ENCODE measurements at places on chromosomes 11 and 22.

DNA sequence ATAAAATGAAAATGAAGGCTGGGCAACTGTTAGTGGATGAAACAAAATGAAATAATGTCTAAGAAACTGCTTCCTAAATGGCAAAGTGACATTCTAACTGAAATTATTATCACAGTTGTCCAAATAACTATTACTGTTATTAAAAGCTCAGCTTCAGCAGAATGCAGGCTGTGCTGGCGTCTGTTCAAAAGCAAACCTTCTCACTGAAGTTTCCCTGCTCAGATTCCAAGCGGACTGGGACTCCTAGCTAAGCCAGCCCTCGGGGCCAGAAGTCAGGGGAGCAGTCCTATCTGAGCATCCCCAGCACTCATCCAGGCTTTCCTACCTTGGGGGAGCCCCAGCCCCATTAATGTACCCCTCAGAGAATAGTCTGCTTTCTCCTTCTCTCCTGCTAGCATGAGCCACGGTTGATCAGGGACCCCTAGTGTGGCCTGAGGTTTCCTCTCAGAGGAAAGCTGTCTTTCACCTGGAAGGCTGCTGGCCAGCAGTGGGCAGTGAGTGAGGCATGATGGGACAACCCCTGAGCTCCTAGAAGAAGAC is 1167.3 kb downstream of the TBC1D22A start:
- no peak for DNase-seq

DNA sequence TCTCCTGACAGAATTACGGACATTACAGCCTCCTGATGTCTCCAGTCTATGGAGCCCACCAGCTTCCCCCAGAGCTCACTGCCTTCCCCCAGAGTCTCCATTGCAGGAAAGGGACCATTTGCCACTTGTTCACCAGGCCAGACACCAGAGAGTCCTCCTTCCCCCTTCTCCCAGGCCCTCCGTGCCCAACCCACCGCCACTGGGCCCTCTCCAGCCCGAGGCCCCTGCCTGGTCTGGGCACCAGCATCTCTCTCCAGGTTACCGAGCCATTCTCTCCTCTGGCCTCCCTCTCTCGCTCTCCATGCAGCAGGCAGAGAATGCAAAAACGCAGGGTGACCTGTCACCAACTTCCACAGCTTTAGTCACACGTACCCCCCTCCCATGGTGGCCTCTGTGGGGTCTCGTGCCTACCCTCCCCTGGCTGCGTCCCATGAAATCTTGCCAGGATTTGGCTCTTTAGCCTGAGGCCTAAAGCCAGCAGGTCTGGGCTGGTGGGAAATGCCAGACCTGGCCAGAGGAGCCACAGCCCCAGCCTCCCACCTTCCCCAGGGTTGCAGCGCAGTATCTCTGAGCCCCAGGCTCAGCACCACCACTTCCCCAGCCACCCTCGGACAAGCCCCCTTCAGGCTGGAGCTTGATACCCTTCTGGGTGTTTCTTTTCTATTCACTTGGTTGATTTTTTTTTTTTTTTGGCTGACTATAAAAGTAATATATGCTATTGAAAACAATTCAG is 6.8 kb upstream of the SERPINH1 start:
- no peak for DNase-seq

GRCh38 chr11:18780329-18780728 is 11.3 kb downstream of the PTPN5 start:
- no peak for DNase-seq

DNA sequence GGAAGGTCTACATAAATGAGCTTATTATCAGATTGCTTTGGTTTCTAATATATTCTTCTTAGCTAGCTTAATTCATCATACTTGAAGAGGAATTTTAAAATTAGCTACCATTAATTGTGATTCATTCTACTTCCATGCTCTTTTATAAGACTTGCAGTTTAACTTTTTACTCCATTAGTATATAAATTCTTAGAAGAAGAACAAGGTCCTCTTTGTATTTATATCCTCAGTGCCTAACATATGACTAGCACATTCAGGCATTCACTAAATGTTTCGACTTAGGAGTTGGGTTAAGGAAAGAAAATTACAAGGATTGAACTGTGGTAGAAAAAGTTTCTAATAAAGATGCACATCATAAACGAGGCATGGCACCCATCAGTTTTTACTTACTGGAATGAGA is 1135.5 kb downstream of the JRKL start:
- no peak for DNase-seq

GRCh38 chr11:55942785-55943392 is 6.7 kb upstream of the OR5I1 start:
- DNase-seq: no peak

- no peak for DNase-seq
Measured at GRCh38 chr11:35491231-35491871, 34.1 kb downstream of the PAMR1 start.

DNA sequence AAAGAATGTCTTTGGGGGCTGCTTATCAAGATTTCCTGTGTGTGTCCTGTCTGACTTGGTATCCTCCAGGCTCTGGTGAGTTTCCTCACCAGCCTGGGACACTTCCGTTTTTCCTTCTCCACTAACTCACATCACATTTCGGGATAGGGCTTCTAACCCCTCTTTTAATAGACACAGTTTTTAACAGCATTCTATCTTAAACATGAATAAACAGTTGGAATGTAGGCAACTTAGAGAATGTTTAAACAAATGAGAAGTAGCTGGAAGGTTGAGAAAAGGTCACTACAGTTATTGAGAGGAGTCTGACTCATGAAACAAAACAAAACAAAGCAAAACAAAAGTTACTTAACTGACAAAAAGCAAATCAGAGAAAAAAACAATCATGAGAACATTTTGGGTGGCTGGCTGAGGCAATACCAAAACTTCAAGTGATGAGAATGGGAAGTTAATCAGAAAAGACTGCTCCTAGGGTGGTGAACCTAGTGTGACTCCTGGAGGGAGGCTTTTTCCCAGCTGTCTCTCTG is 64.7 kb upstream of the CTSC start:
- DNase-seq: no peak

GRCh38 chr11:95589893-95590612 is 199.5 kb downstream of the FAM76B start:
- no peak for DNase-seq

DNA sequence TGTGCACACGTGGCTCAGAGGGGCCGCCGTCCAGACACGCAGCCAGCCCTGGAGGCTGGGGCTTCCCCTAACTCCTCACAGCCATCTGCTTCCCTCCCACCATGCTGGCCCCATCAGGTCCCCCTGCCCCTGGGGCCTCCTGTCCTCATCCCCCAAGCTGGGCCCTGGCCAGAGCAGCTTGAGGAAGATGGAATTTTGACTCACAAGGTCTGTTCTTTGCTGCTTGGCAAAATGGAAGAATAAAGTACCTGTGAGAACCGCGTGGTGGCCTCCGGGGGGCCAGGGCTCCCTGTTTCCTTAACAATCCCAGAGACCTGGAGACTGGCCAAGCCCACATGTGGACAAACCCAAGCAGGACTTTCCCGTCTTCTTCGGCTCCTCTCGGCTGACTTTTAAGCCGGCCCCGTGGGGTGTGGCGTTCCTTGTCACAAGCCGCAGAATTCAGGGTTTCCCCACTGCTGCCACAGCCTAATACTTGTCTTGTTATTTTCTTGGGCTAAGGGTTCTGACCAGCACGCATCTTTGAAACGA is 872.8 kb downstream of the BRD1 start:
- DNase-seq: no peak

- DNase-seq: no peak
Measured at GRCh38 chr11:35622070-35622469, 3.8 kb downstream of the FJX1 start.

GRCh38 chr11:120652705-120653335 is 141.3 kb downstream of the GRIK4 start:
- DNase-seq: no peak

GRCh38 chr22:25510876-25511275 is 53.6 kb upstream of the GRK3 start:
- no peak for DNase-seq

- no peak for DNase-seq
Measured at GRCh38 chr11:18229501-18229900, 7.1 kb downstream of the SAA4 start.

- DNase-seq: no peak
Measured at GRCh38 chr22:19806213-19807160, 45.9 kb downstream of the TBX1 start.

GRCh38 chr11:17744151-17744940 is 9.8 kb downstream of the KCNC1 start:
- no peak for DNase-seq

DNA sequence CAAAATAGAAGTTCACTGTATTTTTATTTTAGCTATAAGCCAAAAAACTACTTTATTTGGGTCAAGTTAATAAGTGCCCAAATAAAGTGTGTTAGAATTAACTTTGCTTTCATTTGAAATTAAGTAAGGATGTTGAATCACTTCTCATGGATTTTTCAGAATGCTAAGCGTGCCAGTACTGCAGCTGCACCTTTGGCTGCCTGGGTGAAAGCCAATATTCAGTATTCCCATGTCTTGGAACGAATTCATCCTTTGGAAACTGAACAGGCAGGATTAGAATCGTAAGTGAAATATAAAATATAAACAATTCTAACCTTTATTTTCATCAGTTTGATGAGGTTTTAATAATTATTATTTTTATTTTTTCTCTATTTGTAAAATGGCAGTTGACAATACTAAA is 113.6 kb downstream of the DYNC2H1 start:
- no peak for DNase-seq

GRCh38 chr11:134751031-134751585 is 339.1 kb upstream of the B3GAT1 start:
- no peak for DNase-seq

DNA sequence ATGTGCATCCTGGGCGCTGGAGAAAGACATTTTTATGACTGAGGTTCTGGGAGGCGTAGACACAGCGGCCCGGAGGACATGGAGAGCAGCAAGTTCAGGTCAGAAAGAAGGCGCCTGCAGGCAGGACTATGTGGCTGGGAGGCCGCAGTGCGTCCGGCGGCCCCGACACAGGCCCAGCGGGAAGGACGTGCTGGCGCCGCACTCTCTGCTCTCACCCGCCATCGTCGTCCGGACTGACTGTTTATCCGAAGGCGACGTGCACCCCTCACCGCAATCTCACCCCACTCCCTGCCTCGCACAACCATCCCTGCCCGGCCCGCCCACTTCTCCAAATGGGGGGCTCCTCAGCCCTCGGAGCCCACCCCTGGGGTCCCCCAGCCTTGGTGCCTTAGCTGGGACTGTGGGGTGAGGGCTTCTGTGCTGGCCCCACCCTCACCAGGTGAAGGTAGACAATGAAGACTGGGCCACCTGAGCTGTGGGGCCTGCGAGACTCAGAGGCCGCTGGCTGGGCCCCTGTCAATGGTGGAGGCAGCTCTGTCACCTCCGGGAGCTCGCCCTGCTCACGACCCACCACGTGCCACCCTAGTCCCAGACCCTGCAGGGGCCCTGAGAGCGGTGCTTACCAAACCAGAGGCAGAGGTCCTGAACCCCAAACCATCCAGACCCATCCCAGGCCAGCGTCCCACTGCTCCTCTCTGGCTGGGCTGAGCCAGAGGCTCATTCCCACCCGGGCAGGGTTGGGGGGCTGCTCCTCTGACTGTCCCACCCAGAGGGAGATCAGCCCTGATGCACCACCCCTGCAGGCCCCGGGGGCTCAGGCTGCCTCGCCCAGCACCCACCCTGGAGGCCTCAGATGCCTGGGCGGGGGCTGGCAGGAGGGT is 16.2 kb upstream of the MUC5B start:
- no peak for DNase-seq

DNA sequence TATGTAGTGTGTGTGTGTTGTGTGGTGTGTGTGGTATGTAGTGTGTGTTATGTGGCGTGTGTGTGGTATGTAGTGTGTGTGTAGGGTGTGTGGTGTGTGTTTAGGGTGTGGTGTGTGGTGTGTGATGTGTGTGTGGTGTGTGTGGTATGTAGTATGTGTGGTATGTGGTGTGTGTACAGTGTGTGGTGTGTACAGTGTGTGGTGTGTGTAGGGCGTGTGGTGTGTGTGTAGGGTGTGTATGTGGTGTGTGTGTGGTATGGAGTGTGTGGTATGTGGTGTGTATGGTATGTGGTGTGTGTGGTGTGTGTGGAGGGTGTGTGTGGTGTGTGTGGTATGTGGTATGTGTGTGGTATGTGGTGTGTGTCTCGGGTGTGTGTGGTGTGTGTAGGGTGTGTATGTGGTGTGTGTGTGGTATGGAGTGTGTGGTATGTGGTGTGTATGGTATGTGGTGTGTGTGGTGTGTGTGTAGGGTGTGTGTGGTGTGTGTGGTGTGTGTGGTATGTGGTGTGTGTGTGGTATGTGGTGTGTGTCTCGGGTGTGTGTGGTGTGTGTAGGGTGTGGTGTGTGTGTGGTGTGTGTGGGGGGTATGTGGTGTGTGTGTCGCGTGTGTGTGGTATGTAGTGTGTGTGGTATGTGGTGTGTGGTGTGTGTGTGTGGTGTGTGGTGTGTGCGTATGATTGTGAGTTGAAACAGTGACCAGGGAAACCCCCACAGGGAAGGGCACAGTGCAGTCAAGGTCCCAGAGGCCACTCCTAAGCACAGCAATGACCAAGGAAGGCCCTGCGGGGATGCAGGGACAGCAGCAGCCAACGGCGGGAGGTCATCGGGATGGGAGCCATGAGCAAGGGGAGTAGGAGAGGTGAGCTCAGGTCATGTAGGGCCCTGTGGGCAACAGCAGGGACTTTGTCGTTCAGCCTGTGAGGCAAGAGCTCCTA is 2.9 kb upstream of the PPP6R2 start:
- DNase-seq: peak; percentile 41

DNA sequence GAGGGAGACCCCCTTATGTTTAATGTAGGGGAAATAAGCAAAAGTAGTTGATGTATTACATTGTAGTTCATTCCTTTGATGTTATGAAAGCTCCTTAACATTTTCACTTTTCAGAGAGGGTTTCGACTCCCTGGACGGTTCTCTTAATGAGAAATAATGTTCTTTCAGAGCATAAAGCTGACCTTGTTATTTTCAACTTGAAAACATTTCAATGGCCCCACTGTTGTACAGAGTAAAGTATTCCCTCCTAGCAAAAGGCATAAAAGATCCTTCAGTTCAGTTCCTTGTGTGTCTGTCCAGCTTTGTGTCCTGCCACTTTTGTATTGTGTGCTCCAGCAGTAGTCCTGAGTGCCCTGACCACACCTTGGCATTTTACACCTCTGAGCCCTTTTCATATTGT is 63.9 kb downstream of the UVRAG start:
- DNase-seq: no peak

DNA sequence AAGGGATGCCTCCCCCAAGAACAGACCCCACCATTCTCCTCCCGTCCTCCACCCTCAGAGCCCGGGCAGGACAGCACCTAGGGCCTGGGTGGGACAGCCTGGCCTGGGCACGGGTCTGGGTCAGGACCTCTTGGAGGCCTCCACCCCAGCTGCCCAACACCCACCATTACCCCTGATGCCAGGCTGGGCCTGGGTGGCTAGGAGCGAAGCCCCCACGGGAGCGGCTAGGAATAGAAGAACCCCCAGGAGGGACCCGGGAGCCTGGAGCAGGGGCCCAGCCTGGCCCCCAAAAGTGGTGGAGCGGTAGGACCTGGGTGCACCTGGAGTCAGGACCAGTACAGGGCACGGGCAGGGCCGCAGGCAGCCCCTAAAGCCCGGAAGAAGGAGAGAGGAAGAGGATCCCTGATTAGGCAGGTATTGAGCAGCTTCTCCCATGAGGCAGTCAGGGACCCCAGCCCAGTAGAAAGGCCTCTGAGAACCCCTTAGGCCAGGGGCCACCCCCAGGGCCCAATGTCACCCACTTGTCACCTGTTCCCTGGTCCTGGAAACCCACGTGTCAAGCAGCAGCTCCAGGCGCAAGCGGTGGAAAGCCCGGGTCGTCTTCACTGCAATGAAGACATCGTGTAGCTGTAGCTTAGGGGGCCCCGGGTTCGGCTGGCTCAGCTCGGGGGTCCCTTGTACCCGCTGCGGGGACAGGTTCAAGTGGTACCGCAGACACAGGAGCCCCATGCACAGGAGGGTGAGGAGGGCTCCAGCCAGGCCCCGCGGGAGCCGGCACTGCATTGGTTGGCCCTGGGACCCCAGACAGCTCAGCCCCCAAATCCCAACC is 575 bp downstream of the MFNG start:
- DNase-seq: peak; percentile 18

All from CD4-positive, alpha-beta T cell treated with Interleukin-17A for 1 hour (primary cell).